Activated T-cell treated with anti-CD3 and anti-CD28 coated beads for 4 hours (primary cell): ENCODE measurements at places on chromosomes 5 and 9.

DNA sequence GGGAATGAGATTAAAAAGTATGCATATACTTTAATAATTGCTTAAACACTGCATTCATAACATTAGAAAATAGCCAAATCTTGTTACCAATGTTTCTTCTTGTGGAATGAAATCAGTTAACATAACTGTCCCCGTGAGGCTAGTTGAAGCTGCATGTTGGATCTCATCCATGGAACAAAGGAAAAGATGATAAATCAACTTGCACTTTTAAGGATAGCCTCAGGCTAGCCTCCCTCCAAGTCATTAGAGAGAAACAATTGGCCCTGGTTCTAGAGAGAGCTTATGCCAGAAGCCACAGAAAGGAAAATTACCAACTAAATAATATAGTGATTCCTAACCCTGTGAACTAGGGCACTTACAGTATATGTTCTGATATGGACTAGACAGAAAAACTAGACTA is 66.9 kb downstream of the GRIN3A start:
- DNase-seq = no peak

DNA sequence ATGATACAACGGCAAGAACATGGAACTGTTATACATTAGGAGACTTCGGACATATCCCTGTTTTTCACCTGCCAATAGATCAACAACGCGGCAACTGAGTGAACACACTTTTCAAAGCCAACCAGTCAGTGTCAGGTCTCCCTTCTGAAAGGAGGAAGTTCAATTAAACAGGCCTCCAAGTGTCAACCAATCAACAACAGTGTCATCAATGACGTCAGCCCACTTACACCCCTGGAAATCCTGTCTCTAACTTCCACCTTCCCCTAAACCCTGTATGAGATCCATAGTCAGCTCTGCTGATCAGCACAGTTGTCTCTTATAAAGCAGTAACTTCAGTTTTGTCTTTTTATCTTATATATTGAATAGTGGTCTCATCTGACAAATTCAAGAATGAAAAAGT is 36.6 kb downstream of the DMRT3 start:
- no peak for DNase-seq

- no peak for DNase-seq
Measured at GRCh38 chr5:113514289-113514635, 768 bp downstream of the YTHDC2 start.

- no peak for DNase-seq
Measured at GRCh38 chr9:31323726-31324444, 1060.6 kb upstream of the ACO1 start.

- no peak for DNase-seq
Measured at GRCh38 chr5:36423578-36424307, 122.0 kb upstream of the RANBP3L start.
